ENCODE measurements at places on chromosomes 12 and 14. TPM values are rescaled to one million over a fixed set of nuclear protein-coding genes. Genes with fewer than 3 reads are reported as not detected.

- no peaks in the 10 kb centered on the region for H3K27me3 ChIP-seq
- H3K27ac ChIP-seq = peak within 1 kb of the TSS; percentile 94
- H3K4me1 ChIP-seq = peaks cover 12% of the 10 kb centered on the region
Measured at GRCh38 chr14:54488646-54489317, at the start of gene GMFB. TSS of gene GMFB (minus strand) at chr14:54488980. CDS start at chr14:54488927, 53 bp downstream.

GRCh38 chr12:89662623-89663022 lies 46.0 kb downstream of the ATP2B1 start:
- H3K4me1 ChIP-seq = peaks cover 8% of the 10 kb centered on the region
- H3K27ac ChIP-seq = no peak overlapping the region
- no peak overlapping the region for H3K4me3 ChIP-seq
- no peak for DNase-seq
- no peaks in the 10 kb centered on the region for H3K36me3 ChIP-seq

GRCh38 chr14:24236689-24237462 lies 4.1 kb downstream of the GMPR2 start:
- H3K36me3 ChIP-seq = peaks cover 63% of the 10 kb centered on the region
- peaks cover 49% of the 10 kb centered on the region for H3K4me1 ChIP-seq
- H3K4me3 ChIP-seq = no peak overlapping the region

GRCh38 chr12:43856972-43857371 lies 21.1 kb downstream of the TMEM117 start:
- no peaks in the 10 kb centered on the region for H3K27me3 ChIP-seq
- H3K4me3 ChIP-seq = no peak overlapping the region
- no peaks in the 10 kb centered on the region for H3K36me3 ChIP-seq
- DNase-seq = no peak
- no peaks in the 10 kb centered on the region for H3K4me1 ChIP-seq

GRCh38 chr12:70196811-70197281 lies 46.4 kb upstream of the CNOT2 start:
- H3K4me3 ChIP-seq = no peak overlapping the region
- no peaks in the 10 kb centered on the region for H3K4me1 ChIP-seq
- H3K27ac ChIP-seq = no peak overlapping the region
- no peak for DNase-seq
- H3K27me3 ChIP-seq = no peaks in the 10 kb centered on the region

DNA sequence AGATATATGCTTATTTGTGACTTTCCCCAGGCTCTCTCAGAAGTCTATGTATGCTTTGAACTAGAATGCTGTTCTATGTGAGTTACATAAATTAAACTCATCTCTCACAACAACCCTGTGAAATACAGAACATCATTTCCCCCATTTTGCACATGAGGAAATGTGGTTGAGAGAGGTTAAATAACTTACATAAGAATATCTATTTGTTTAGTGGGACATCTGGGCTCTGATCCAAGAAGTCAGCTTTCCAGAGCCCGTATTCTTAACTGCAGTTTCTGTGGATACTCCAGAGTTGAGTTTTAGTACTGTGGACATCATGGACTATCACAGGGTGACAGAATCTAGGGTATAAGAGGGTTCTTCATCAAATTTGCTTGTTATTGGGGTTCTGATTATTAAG lies 242.5 kb upstream of the ARHGAP5 start:
- no peaks in the 10 kb centered on the region for H3K36me3 ChIP-seq
- no peaks in the 10 kb centered on the region for H3K4me1 ChIP-seq
- H3K27me3 ChIP-seq = no peaks in the 10 kb centered on the region
- DNase-seq = no peak
- no peak overlapping the region for H3K27ac ChIP-seq
- H3K4me3 ChIP-seq = no peak overlapping the region

DNA sequence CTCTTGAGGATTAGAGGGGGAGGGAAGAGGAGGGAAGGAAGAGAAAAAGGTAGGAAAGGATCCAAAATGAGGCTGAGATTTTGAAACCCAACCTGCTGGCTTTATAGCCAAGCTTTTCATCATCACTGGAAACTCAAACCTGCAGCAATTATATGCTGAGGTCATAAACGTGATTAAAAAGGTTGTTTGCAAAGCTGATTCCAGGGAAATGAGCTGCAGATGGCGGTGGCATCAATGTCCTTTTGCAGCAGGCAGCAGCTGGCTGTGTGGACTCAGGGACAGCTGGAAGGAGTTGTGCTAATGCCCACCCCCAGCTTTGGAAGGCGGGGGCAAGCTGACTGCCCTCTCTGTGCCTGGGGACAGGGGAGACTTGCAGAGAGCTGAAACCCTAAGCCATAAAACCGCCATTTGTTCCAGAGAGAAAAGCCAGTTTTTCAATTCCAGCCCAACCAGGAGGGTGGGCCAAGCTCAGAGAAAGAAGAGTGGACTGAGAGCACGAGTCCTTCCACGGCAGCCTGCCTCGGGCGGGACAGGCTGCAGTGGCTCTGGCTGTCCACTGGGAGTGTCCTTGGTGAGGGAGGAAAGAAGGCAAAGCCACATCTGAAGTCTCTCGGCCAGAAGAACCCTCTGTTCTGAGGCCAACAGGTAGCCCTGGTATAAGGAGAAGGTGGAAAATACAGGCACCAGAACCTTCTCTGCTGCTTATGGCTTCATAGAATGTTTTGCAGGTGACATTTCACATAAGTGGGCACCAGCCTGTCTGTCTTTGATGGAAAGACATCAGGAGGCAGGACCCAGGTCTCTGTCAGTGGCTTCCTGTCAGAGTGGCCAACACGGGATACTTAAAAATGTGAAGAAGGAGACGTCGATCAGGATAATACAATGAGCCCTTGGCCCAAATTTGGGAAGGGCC lies 90.7 kb downstream of the SINHCAF start:
- DNase-seq = no peak
- H3K27ac ChIP-seq = no peak overlapping the region
- H3K4me3 ChIP-seq = no peak overlapping the region
- H3K4me1 ChIP-seq = no peaks in the 10 kb centered on the region
- H3K27me3 ChIP-seq = peaks cover 45% of the 10 kb centered on the region

DNA sequence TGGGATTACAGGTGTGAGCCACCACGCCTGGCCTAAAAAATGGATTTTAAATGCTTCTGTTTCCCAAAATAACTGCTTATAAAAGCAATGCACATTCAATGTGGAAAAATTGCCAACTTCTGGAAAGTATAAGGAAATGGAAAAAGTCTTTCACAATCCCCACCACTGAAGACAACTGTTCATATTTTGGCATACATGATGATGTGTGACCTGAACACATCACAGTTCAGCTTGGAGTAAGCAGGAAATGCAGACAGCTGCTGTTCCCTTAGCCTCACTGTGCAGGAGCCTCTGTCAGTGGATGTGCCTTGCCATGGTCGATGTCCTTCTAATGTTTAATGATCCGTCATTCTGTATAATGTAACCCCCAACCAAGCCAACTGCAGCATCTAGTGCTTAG lies 5.2 kb downstream of the MTERF2 start:
- no peaks in the 10 kb centered on the region for H3K27me3 ChIP-seq
- peaks cover 10% of the 10 kb centered on the region for H3K36me3 ChIP-seq
- H3K4me3 ChIP-seq = no peak overlapping the region
- H3K27ac ChIP-seq = no peak overlapping the region
- DNase-seq = no peak

DNA sequence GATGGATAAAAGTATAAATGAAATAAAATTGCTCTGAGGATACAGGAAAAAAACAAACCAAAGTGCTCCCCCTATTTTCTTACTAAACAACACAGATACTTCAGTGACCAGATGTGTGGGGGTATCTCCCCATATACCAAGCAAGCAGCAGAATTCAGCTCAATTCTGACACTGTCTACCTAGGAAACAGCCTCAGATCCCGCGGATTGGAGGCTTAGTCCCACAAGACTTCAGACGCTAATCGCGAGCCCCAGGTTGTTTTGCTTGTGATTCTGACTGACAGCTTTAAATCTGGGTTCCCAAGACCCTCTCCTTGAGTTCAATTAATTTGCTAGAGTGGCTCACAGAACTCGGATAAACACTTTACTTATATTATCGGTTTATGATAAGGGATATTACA lies 17.3 kb downstream of the NFKBIA start:
- no peaks in the 10 kb centered on the region for H3K36me3 ChIP-seq
- H3K27ac ChIP-seq = no peak overlapping the region
- no peak overlapping the region for H3K4me3 ChIP-seq
- DNase-seq = no peak
- peaks cover 26% of the 10 kb centered on the region for H3K4me1 ChIP-seq
- H3K27me3 ChIP-seq = no peaks in the 10 kb centered on the region

DNA sequence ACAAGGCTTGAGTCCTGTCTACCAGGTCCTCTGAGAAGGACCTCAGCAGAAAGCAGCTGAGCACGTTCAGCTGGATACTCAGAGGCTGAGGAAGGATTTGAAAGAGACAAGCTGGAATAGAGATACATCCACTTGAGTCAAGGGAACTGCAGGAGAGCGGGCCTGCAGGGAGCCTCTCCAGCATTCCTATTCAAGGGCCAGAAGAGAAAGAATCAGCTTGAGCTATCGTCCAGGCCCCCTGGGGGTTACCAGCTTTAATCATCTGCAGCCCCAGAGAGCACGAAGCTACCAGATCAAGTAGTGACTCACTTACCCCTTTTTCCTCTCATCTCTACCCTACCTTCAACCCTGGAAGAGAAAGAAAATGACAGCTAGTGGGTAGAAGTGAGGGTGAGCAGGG lies 80.9 kb downstream of the NDUFA12 start:
- H3K4me1 ChIP-seq = no peaks in the 10 kb centered on the region
- no peak for DNase-seq
- H3K4me3 ChIP-seq = no peak overlapping the region
- H3K27ac ChIP-seq = no peak overlapping the region
- H3K36me3 ChIP-seq = no peaks in the 10 kb centered on the region

The LIN7A gene
- total RNA-seq = 18.9 TPM

The IFI27 gene
- total RNA-seq = 312 TPM

The RTN1 gene
- 9.6 TPM for total RNA-seq

The KCNJ8 gene
- total RNA-seq = 20.9 TPM

The SCNN1A gene
- total RNA-seq = 199 TPM

The NR1H4 gene
- not detected for total RNA-seq

The TDRD9 gene
- 6.2 TPM for total RNA-seq

The DPY19L2 gene
- total RNA-seq = 2.3 TPM
